Vagina (tissue), 2 donors: ENCODE measurements at places on chromosomes 7 and 10. TPM values are rescaled to one million over a fixed set of nuclear protein-coding genes. Genes with fewer than 3 reads are reported as not detected.

GALNT17 gene
- 3.9 TPM for total RNA-seq

DNA sequence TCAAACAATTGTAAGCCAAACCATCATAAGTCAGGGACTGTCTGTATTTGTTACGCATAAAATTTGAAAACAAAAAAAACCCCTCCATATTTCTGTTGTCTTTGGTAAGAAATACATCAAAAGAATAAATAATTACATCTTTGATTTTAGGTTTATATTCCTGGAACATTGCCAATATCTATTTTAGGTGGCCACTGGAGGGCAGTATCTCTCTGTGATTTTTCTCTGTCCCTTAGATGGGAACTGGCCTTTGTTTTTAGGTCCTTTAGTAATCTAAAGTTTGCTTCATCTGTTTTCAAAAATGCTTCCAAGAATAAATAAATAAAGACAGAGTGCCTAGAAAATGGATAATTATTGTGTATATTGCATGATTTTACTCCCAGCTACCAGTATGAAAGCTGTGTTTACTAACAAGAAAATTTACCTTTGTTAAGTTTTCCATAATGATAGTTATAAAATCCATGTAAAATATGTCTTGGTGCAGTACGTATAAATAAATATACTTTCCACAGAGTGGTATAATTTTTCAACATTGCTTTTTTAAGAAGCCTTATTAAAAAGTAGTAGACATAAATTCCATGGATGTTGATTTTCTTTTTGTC lies 64.2 kb downstream of the PHYHIPL start:
- no peaks in the 10 kb centered on the region for H3K36me3 ChIP-seq
- no peak overlapping the region for H3K27ac ChIP-seq
- DNase-seq, result no peak

DNA sequence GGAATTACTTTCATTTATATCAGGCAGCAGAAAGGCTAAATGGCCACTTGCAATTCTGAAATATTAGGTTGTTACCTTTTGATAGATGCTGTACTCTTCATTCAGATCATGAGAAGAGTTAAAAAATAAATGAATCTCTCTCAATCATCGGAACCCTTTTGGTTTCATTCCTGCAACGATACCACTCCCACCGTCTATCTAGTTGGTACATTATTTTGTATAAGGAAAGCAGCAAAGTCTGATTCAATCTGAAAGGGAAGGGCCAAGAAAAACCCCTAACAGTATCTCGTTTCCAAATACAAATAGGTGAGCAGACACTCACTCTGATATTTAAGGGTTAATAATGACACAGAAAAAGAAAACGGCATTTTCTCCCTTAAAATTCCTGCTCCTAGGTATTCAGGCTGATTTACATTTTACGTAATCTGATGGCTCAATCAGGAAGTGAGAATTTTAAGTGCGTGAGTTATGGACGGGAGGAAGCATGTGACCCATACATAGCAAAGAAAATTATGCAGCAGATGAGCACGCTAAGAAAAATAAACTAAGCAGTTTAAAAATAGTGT lies 209.4 kb upstream of the KLF14 start:
- H3K27me3 ChIP-seq, result no peaks in the 10 kb centered on the region
- H3K36me3 ChIP-seq, result no peaks in the 10 kb centered on the region

GRCh38 chr7:107186240-107186639 lies 17.4 kb downstream of the HBP1 start:
- peaks cover 19% of the 10 kb centered on the region for H3K4me1 ChIP-seq
- no peak for DNase-seq
- no peak overlapping the region for H3K4me3 ChIP-seq
- no peak overlapping the region for H3K27ac ChIP-seq
- H3K27me3 ChIP-seq, result no peaks in the 10 kb centered on the region

CCL24 gene
- total RNA-seq, result not detected

EEPD1 gene
- 9.8 TPM for total RNA-seq

NEUROD6 gene
- not detected for total RNA-seq

DNA sequence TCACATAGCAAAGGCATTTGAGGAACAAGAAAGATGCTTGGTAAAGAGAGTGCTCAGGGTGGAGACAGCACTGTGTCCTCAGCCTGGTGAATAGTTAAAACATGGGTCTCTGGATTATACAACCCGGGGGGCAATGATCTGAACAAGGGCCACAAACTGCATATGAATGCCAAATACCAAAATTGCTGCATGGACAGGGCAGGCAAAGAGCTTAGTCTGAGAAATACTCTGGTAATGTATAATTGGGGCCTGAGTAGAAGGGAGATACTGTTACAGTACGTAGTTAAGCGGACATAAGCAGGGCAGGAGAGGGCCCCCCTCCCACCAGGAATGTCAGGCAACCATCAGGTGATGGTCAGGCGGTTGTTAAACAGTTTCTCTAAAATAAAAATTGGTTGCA lies 99.3 kb upstream of the CDK1 start:
- no peaks in the 10 kb centered on the region for H3K27me3 ChIP-seq
- H3K4me3 ChIP-seq, result no peak overlapping the region
- H3K27ac ChIP-seq, result no peak overlapping the region
- H3K36me3 ChIP-seq, result no peaks in the 10 kb centered on the region
- no peaks in the 10 kb centered on the region for H3K4me1 ChIP-seq
- no peak for DNase-seq

DNA sequence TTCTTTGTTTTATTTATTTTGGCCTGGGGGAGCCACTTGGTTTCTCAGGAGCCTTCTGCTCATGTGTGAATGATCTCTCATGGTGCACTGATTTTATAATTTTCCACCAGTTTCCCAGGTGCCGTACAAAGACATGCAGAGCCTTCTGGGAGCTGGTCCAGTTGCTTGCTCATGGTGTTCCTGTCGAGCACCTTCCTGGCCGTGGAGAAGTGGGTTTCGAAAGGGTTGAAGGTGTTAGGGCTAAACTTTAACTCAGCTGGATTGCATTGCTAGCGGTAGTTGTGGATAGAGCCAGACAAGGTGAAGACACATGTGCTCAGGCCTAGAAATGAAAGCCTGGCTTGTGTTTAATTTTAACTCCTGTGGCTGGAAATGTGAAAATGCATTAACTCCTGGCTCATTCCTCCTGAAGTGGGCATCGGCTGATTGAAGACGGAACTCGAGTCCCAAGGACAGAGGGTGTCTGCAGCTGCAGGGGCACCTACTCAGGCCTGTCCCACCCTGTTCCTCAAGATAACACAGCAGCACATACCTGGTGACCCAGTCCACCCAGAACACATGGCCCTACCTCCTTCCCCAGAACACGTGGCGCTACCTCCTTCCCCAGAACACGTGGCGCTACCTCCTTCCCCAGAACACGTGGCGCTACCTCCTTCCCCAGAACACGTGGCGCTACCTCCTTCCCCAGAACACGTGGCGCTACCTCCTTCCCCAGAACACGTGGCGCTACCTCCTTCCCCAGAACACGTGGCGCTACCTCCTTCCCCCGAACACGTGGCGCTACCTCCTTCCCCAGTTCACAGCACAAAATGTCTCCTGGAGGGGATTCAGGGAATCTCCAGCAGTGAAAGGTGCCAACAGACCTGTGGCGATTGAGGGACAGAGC lies 133.2 kb downstream of the WDR37 start:
- no peak overlapping the region for H3K27ac ChIP-seq
- H3K4me1 ChIP-seq, result no peaks in the 10 kb centered on the region

DNA sequence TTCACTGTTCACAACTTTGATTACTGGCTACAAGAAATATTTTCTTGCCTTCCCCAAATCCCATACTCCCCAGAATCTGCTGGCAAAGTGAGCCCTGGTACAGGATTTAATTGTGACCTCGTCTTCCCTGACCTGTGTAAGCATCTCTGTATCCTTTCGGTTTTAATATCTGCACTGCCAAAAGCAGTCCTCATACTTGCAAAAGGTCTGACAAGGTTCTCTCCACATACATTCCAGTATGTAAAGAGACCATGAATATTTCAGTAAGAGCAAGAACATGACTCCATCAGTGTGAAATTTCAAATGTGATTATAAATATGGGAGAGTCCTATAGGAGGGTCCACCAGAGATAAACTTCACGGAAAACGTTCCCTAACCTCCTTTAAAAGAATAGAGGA lies 134.0 kb upstream of the TCF7L2 start:
- no peaks in the 10 kb centered on the region for H3K27me3 ChIP-seq
- no peaks in the 10 kb centered on the region for H3K36me3 ChIP-seq
- no peak overlapping the region for H3K4me3 ChIP-seq
- no peak for DNase-seq
- H3K4me1 ChIP-seq, result peaks cover 18% of the 10 kb centered on the region

DNA sequence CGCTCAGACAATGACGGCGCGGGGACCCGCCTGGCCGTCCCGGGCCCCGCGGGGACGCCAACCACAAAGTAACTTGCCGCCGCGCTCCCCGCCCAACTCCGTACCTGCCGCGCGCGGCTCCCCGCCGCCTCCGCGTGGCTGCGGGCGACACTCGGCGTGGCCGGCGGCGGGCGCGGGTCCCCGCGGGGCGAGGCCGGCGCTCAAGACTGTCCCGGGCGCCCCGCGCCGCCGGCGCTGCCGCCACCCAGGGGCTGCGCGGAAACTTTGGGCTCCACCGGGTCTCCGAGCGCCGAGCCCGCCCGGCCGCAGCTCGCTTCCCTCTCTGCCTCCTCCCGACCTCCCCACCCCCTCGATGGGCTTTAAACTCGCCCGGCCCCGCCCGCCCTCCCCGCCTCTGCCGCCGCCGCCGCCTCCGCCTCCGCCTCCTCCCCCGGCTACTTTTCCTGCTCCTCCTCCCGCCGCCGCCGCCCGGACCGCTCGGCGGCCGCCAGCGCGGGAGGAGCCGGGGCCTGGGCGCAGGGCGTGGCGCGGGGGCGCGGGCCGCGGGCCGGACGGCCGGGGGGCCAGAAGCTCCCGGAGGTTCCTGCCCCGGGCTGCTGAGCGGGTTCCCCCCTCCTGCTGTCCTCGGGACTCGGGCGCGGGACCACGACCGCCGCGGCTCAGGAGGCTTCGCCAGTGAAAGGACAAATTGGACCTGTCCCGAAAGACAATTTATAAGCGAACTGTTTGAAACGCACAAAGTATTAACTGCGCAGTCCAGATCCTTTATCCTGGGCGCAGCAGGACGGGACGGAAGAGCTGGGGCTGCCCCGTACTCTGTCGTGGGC lies 10.6 kb upstream of the GRB10 start:
- peaks cover 16% of the 10 kb centered on the region for H3K4me1 ChIP-seq
- H3K27ac ChIP-seq, result peak overlapping the region; percentile 78
- peak overlapping the region; percentile 73 for H3K4me3 ChIP-seq
